BJ (cell line): ENCODE measurements at places on chromosomes 11 and 22. TPM values are rescaled to one million over a fixed set of nuclear protein-coding genes. Genes with fewer than 3 reads are reported as not detected.

DNA sequence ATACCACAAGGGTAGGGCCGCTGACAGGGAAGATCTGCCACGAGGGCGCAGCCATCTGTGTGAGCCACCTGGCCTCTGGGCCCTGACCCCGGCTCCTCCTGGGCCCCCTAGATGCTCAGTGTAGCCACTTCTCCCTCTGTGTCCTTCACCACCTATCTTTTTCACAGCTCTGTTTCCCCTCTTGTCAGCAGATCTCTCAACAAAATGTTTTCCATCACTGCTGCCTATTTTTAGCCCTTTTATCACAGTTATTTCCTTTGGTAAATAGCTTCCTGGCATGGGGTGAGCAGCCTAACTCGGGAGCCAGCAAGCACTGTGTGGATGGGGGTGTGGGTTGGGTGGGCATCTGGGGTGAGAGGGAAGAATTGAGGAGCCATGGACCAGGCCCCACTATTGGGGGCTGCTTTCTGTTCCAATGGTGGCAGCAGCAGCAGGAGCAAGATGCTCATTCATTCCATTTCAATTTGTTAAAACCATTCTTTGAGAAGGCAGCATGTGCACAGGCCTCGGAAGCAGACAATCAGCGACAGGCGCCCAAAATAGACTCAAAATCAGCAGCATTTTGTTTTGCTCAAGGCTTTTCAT is 135.2 kb upstream of the NAV2 start:
- no peak for DNase-seq

- no peak for DNase-seq
Measured at GRCh38 chr11:18526130-18526520, 617 bp downstream of the TSG101 start.

GRCh38 chr11:65053827-65054508 is 4.4 kb downstream of the NAALADL1 start:
- no peak for DNase-seq

Gene NXPE2
- 0.04 and 0.06 TPM in 2 replicates for polyA plus RNA-seq

Gene FAM180B
- polyA plus RNA-seq = not detected in 2 replicates

DNA sequence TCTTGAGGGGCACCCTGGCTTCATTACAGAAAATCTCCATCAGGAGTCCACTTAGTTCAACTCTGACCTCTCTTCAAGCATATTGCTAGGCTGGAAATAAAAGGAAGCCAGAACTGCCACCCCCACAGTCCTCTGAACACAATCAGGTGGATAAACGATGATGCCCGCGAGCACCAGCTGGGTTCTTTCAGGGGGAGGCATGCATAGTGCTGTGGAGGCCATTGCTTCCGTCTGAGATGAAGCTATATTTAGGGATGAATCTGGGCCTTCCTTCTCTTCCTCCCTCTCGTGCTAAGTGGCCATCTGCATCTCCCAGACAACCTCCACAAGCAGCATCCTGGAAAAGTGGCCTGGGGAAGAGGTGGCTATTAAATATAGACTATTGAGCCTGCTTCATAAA is 3.9 kb upstream of the MICAL2 start:
- DNase-seq = no peak

- DNase-seq = no peak
Measured at GRCh38 chr22:50473088-50473487, 1.7 kb downstream of the SBF1 start.

DNA sequence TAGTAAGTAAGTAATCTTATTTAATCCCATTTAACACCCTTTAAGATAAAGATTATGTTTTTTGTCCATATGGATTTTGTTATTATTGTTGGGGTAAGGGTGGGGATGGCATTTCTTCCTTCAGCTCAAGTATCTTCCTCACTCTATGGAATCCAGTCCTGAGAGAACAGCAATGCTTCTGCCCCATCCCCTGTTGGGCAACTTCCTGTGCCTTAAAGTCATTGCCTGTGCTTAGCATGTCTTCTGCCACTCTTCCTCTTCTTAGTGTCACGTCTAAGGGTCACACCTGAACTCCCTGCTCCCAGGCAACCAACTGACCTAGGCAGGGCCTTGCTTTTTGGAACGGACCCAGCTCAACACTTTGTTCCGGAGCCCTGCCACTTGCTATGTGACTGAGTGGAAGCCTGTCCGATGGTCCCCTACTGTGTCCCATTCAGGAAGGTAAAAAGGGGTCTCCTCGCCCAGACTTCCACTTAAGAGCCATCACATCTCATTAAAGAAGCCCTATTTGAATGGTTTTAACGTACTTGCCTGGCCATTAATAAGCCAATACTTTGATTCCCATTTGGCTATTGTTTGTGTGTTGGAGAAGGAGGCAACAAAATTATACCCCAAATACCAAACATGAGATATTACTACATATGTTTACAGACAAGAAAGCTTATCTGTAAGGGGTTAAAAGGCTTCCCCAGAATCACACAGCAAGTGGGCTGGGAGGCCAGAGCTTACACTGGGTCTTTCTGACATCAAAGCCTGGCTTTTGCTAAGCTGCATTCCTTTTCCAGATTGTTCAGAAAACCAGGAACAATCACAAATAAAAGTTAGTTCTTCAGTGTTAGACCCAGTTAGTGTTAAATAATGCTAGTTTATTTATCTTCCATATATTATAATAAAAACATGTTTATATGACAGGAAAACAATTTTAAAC is 59.2 kb downstream of the RAB38 start:
- no peak for DNase-seq

GRCh38 chr22:23537416-23537815 is 42.7 kb downstream of the IGLL1 start:
- DNase-seq = no peak

GRCh38 chr22:17047656-17048055 is 37.1 kb upstream of the IL17RA start:
- DNase-seq = no peak

GRCh38 chr11:9148727-9149126 is 57.3 kb upstream of the SCUBE2 start:
- no peak for DNase-seq
